ENCODE measurements at places on chromosomes 4 and X. TPM values are rescaled to one million over a fixed set of nuclear protein-coding genes. Genes with fewer than 3 reads are reported as not detected.

The TCP11X2 gene
- not detected for total RNA-seq

DNA sequence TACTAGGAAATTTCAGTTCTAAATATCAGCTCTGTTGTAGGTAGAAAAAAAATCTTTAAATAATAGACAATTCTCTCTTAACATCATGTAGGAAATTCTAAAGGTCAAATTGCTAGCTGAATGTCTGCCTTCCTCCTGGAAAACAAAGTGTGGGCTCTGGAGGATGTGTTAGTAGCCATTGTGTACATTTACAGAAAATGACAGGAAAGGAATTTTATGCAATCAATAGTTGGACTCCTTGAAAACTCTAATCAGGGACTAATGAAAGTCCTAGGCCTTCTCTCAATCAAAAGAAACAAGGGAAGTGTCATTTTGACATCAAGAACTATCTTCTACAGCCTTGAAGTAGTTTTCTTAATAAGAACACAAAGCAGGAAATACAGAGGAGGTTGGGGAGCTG, 174.6 kb downstream of the ANKRD50 start:
- no peak for DNase-seq

DNA sequence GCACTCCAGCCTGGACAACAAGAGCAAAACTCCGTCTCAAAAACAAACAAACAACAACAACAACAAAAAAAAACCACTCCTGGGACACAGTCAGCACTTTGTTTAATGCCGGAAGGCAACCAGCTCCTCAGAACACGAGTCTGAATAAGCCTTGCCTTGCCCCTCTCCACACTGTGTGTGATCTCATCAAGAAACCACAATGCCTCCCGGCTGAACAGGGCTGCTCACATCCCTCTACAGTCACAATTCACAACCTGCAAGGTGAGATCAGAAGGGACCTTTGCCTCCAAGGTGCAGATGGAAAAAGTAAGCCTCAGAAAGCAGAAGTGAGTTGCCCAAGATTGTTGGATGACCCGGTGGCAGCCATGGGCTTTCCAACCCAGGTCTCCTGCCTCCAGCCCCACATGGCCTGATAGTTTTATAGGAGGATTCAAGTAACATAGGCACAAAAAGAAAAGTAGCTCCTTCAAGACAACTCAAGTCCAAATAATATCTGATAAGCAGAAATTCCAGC, 80.8 kb downstream of the JAKMIP1 start:
- no peak for DNase-seq

GRCh38 chr4:107520368-107520767, 199.7 kb downstream of the PAPSS1 start:
- DNase-seq: no peak

The SOWAHD gene
- total RNA-seq: 0.99 TPM
